ENCODE measurements at places on chromosomes 1 and 21.

GRCh38 chr1:32398401-32398800, 4.2 kb upstream of the BSDC1 start:
- DNase-seq, result no peak

DNA sequence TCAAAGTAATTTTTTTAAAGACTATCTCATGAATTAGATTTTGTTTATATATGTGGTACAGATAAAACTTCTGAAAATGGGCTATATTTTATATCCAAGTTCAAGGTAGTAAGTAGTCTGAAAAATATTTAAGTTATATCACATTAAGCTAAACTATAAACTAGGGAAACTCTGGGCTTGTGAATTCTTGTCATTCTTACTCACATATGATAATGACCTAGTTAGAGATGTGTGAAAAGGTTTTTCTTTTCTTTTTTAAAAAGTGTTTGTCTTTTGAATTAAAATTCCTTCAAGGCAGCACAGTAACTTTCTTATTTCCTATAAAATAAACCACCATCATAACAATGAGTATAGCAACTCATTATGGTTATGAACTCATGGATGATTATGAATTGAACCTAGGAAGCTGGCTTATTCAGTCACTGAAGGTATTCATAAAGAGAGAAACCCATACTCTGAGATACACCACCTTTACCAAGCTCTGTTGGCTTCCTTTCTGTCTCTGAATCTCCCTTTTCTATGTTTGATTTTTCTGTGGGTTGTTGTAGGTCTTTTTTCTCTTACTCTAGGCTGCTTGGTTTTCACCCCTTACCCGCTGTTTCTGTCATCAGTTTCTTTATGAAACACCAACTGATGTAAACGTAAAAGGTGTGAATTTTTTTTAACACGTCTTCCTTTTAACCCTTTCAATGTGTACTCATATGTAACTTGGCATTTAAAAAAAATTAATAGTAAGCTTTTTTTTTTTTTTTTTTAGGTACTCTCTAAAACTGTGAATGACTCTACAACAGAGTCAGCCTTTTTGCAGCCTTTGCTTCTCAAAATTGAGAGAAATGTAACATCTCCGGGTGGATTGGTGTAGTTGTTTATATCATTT, 25.2 kb downstream of the IL12RB2 start:
- no peak for DNase-seq

DNA sequence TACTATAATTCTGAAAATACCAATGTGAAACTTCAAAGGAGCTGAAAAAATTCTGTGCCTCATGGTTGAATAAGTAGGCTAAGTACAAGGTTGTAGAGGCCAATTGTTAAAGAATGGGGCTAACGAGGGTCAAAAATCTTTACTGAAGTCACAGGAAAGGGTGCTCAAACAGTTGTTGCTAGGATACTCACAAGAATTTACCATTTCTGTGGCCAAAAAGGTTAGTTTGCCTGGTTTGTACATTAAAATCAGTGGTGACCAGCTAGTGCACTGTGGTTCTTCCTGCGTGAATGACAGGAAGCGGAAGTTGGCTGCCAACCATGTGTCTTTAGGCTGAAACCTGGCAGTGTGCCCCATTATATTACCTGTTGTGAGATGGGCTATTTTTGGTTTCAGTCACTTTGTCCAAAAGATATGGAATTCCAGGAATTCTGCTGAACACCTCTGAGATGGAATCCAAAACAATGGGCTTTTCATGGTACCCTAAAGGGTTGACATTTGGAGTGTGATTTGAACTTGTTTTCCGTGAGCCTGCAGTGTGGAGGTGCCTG, 13.5 kb downstream of the MAP3K21 start:
- no peak for DNase-seq

DNA sequence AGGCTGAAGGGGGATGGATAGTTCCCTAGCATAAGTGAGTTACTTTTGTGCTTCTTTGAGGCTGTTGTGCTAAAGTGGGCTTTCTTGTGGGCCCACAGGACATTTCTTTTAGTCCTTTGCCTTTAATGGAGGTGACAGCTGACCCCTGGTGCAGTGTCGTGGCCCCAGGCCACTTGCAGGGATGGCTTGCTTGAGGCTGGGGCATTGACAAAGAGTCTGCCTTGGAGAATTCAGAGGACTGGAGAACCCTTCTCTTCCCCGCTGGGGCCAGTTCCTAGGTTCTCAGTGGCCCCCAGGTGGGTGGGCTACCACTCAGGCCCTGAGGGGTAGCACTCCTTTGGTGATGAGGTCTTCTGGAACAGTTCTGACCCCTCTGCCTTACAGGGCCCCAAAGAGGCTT, 12.8 kb downstream of the ABCG1 start:
- no peak for DNase-seq

DNA sequence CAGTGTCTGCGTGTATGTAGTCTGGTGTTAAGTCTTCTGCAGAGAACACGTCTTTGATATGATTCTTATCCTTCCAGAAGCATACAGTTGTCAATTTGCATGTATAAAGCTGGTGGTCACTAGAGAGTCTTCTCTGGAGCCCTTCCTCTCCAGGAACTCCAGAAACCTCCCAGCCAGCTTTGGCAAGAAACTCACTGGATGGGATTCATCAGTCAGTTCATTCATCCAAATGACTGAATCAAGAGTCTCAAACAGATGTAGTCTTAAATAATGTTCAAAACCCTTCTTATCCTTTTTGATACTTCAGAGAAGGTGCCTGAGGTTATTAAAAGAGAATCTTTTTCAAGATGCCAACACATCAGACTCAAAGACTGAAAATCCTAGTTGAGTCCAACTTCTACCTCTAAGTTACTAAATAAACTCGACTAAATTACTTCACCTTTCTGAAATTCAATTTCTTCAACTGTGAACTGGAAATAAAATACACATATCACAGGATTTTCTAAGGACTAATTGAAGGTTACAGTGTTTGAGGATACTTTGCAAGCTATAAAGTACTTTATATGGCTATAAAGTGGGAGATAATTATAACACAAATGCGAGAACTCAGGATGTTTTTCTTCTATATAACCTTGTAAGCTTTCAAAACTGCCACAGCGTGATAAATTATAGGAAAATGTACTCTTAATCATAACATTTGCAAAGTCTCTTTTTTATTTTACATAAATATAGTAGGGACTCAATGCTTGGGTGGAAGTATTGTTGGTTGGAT, 252.4 kb downstream of the FGGY start:
- no peak for DNase-seq

GRCh38 chr1:160167580-160167979, 16.2 kb downstream of the ATP1A4 start:
- no peak for DNase-seq

- no peak for DNase-seq
These were observed 82.2 kb downstream of the FMN2 start for GRCh38 chr1:240173836-240174235.

DNA sequence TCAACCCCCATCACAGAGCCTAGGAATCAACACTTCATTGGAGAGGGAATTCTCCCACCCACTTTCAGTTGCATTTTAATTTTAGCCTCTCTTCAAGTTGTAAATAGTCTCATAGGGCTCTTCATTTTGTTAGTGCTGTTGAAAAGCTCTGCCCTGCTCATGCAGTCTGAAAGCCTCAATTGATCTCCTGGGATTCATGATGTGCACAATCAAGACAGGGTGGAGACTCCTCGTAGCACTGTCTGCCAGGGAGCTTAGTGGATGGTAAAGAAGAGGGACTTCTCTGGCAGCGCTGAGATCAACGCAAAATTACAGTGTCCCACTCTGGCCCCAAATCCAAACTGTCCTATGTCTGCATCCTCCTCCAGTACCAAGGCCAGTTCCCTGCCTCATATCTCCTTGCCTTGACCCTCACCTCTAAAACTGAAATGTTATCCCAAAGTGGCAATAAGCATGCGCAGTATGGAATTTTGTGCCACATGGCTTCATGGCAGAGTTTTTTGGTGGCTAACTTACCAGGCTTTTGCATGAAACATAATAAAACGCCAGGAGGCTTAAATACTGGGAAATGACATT, 282.2 kb downstream of the CACNA1E start:
- DNase-seq, result no peak

DNA sequence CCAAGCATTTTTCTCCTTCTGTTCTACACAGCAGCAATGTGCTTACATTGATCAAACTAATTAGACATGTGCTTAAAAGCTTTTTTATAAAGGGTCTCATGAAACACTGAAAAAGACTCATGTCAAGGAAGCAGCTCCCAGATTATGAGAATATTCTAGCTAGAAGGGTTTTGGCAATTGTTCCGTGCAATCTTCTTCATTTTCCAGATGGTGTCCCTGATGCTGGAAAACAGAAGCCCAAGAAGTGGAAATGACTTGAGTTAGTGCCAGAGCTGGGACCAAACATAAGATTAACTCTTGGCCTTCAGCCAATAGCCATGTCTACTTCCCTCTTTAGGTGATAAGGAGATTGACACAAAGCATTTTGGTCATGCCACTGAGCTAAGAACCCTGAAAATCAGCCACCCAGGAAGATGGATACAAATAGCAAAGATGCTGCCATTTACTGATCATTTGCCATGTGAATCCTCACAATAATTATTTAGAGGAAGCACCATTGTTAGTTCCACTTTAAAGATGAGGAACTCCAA, 110.8 kb downstream of the MATN1 start:
- no peak for DNase-seq

DNA sequence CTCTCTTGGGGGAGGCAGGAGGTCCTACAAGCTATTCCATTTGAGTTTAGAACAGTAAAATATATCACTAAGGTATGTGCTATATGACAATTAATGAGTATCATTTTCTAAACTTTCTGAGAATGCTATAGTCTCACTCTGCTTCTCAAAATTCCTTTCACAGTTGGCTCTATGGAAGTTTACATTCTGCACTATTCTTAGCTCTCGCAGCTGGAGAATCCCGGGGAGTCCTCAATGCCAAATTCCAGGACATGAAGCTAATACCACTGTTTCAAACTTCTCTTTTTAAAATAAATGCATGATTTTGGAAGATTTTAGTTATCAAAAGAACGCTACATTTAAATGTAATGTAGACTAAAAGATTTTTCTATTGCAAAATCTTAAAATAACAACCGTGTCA, 22.4 kb upstream of the PALMD start:
- no peak for DNase-seq

DNA sequence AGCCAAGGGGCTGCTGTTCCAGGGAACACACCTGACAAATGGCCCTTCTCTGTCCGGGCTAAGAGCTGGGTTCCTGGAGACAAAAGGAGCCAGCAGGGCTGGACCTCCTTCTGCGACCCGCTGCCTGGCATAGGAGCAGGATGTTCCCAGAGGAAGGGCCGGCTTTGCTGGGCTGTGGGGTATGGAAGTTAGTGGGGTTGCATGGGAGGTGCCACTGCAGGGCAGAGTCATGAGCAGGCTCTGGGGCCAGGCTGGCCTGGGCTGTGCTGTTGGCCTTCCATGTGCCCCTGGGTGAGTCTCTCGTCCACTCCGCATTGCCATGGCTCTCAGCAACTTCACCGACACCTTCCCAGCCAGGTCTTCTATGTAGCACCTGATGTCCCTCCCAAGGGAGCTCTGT, 507.6 kb downstream of the PTPRU start:
- no peak for DNase-seq

- DNase-seq, result no peak
These were observed 9.5 kb downstream of the CD84 start for GRCh38 chr1:160569806-160570205.

- no peak for DNase-seq
These were observed 116.7 kb downstream of the CDC7 start for GRCh38 chr1:91617285-91617765.

DNA sequence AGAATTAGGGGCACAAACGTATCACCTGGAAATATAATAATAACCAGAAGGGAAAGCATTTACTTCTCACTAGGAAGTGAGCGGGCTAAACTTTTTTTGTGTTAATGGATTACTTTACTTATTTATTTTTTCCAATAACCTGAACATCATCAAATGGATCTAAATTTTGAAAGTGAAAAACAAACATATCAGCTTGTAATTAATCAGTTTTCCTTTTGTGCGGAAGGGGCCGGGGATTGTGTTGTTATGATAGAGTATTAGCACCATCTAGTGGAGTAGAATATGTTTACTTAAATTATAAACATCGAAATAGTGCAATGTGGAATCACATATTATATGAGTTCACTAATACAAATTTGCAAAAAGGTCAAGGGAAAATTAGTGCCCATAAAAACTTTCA, 9.0 kb downstream of the CFH start:
- no peak for DNase-seq

GRCh38 chr1:174044418-174045222, 22.5 kb upstream of the RC3H1 start:
- DNase-seq, result no peak

DNA sequence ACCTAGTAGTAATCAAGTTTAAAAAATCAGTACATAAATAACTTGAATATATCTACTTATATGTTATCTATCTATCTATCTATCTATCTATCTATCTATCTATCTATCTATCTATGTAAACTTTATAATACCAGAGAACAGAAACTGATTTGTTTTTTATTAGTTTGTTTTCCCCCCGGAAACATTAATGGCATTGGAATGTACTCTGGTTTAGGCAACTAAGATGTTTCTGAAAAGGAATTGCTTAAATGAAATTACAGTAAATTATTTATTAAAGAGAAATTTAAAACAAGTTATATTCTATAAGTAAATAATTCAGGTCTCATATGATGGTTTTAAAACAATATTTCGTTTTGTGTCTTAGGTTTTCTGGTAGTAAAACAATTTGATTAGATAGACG, 681.0 kb upstream of the ADAMTS5 start:
- DNase-seq, result no peak

DNA sequence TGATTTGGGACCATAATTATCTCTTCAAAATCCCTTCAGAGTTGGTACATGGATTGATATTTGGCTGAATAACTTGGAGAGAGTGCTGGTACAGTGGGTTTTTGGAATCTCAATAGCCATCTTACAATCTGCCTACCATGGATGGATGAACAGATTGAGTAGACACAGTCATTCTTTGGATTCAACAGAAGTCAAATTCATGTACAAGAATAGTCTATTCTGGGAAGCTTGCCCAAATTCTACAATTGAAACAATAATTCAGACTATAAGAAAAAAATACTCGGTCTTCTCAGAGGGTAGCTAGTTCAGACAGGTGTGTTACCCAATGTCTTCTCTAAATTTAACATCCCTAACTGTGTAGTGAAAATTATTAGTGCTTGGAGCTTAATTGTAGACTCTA, 574.0 kb downstream of the LRRIQ3 start:
- DNase-seq, result no peak

DNA sequence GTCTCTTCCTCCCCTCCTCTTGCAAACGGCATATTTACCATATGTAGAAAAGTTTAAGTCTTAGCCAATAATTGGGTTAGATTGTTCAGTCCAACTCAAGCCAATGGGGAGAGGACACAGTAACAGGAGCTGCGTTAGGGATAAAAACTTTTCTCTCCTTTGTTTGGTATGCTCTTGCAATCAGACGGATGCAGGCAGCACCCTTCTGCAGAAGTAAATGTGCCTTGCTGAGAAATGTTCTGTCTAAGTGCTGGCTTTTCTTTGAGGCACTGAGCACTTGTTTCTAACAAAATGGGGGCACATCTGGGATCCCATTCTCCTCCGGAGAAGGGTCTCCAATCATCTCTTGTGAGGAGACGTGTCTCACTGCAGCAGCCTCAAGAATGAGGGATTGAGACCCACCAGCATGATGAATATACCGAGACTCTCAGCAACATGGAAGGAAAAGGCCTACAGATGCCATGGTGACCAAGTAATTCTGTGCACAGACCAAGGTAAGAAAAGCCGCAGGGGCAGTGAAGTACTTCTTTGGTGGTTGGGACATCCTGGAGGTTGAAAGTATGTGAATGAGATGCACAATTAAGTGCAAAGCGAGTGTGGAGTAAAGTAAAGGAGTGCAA, 20.7 kb upstream of the GNG4 start:
- DNase-seq, result no peak

Measured in activated naive CD4-positive, alpha-beta T cell treated with anti-CD3 and anti-CD28 coated beads, Interleukin-2, amount 50 U/mL, for 16 hours (primary cell).